ENCODE measurements at places on chromosomes 7 and 10. TPM values are rescaled to one million over a fixed set of nuclear protein-coding genes. Genes with fewer than 3 reads are reported as not detected.

Gene LLCFC1
- total RNA-seq: not detected

Gene BEND7
- total RNA-seq: 26.8 TPM

Gene ZYX
- 271 TPM for total RNA-seq

Gene JAKMIP3
- 0.48 TPM for total RNA-seq

Gene TPST1
- 21.8 TPM for total RNA-seq

Gene FAM170B
- total RNA-seq: not detected

Gene PGAM2
- not detected for total RNA-seq

Gene SLC25A28
- total RNA-seq: 57.8 TPM

Gene FAM221A
- 6.2 TPM for total RNA-seq

Gene SFTPA1
- not detected for total RNA-seq

Gene ARHGAP21
- total RNA-seq: 131 TPM

Gene HOGA1
- 3.8 TPM for total RNA-seq

Gene EEPD1
- total RNA-seq: 18.5 TPM

Gene FAM131B
- total RNA-seq: 1.8 TPM

Gene OPALIN
- not detected for total RNA-seq

Gene UFSP1
- 5.1 TPM for total RNA-seq

Gene PLCE1
- total RNA-seq: 5.7 TPM

Gene WBP1L
- total RNA-seq: 98.0 TPM

Gene MEIG1
- not detected for total RNA-seq

Gene CRYGN
- 1.5 TPM for total RNA-seq

Gene ZNF679
- not detected for total RNA-seq

Gene TCERG1L
- not detected for total RNA-seq

Gene DYDC2
- not detected for total RNA-seq

Gene ANK3
- total RNA-seq: 3.8 TPM

Gene INHBA
- total RNA-seq: 1.00 TPM

Gene CLEC2L
- not detected for total RNA-seq
